ENCODE measurements at places on chromosomes 2 and 18.

DNA sequence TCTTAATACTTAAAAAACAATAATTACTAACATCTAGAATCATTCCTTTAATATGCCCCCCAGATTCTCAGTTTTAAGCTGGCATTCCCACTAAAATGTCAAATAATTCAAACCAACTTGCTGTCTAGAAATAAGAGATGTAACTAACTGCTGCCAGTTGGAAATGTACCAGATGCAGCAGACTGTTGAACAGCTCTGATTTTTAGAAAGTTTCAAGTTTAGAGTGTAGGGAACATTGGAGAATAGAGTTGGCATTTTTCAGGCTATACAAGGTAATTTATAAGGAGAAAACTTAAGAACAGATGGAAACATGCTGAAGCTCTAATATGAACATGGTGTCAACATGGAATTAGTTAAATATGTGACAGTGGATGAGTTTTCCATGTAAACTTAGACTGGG is 101.4 kb downstream of the PTRHD1 start:
- no peak for DNase-seq

DNA sequence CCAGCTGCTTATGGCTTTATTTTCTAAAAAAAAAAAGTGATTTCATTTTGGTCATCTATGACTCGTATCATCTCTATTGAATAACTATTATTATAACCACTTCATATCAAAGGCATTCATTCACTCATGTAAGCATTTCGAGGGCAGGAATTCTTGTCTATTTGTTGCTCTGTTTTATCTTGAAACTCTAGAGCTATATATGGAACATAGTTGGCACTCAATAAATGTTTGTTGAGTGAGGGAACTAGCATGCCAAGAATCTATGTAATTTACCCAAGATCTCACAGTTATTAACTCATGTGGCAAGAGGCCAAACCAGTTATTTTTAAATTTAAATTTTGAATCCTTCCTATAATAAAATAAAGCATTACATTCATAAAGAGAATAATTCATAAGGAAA is 470.1 kb downstream of the TMX3 start:
- DNase-seq: no peak

GRCh38 chr18:12060182-12060870 is 33.3 kb upstream of the ANKRD62 start:
- DNase-seq: no peak

- DNase-seq: peak; percentile 70
These were observed 28.9 kb downstream of the IL1R2 start for GRCh38 chr2:102020596-102021170.

GRCh38 chr18:10759241-10759640 is 233.4 kb downstream of the NAPG start:
- DNase-seq: no peak

DNA sequence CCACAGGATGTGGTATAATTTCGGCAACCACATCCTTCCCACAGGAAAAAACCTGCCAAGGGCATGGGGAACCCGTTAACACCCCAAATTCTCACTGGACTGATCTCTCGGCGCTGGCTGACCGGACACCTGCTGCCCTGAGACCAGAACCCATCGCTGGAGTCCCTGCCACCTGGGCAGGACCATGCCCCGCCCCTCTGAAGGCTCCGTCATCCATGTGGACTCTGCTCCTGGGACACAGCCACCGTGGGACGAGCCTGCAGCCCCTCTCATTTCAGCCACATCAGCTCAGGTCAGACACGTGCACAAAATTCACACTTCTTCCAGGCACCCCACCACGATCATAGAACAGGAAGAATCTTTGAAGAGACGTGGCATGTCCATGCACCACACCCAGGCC is 108.2 kb downstream of the ZNF516 start:
- no peak for DNase-seq

DNA sequence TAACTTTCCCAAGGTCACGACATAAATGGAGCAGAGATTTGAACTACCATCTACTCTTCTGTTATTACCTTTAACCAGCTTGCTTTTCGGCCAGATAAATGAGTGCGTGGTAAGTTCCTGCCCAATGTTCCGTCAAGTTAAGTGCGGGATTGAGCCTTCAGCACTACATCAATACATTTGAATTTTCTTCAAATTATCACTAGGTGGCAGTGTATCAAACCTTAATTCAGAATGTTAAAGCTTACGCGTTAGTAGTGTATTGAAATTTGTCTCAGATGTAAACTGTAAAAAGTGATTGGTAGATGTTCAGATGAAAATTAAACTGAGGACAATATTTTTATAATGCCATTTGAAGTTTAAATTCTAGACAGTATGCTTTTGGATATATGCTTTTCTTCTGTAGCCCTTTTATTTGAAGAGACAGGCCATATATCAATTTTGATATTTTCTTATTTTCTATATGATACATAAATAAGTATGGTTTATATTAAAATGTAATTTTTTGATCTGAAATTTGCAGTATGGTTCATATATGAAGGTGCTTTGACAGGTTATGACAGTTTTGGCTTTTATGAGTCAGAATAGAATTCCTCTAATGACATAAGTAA is 681.3 kb downstream of the ADCYAP1 start:
- no peak for DNase-seq

GRCh38 chr2:153132418-153132817 is 346.1 kb downstream of the RPRM start:
- DNase-seq: no peak

DNA sequence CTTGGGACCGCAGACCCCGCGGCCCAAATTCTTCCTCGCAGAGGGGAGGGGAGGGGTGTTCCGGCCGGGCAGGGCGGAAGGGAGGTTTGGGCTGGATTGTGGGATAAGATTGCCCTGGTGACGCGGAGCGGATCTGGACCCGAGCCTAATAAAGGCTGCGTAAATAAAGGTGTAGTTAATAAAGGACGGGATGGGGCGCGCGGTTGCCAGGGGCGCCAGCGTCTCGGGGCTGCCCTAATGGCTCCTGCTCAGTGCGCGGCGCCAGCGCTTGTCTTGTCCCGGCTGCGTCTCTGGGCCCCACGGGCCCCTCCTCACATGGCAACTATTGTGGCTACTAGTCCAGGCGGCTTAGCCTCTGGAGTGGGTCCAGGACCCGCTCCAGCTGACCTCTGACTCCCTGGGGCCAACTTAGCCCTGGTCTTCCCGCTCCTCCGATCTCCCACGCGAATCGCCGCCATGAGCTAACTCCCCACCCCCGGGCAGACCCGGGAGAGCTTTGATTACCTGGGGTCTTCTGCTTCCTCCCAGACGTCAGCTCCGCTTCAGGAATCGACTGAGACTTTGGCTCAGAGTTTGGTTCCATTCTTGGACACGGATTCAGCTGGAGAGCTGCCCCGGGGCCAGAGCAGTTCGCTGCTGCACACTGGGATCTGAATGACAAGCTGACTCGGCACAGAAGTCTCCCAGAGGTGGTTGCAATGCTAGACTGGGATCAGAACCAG is 36.5 kb downstream of the SLC25A52 start:
- DNase-seq: no peak

GRCh38 chr2:105597806-105598803 is 146.6 kb upstream of the NCK2 start:
- DNase-seq: no peak

DNA sequence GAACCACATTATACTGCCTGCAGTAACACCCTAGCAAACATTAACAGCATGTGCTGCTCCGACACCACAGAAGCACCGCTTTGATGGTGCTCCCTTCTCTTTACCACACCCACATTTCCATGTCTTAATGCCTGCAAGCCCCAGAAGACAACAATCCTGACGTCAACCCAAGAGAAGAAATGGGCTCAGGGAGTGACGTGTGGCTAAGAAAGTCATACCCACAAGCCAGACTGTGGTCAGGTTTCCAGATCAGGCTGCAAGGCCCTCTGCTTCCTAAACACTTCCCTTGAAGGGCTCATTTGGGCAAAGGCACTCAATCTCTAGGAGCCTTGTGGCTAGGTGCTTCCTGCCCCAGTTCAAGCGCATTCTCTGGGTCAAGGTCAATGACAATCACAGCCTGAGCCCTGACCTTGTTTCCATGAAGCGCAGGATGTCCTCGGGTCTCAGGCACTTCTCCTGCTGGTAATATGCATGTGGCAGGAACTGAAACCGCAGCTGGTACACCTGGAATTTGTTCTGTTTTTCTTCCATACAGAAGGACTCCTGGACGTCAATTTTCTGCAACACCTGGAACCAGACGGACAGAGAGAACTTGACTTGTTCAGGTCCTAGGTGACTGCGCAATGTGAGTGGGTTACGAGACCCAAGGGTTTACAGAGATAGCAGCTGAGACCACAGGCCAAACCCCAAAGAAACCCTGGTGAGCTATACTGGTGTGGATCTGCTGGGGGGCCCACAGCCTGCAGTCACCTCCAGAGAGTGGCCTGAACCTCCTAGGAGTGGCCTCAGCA is 67.2 kb downstream of the POLR1A start:
- DNase-seq: peak; percentile 49

GRCh38 chr2:8478471-8478793 is 203.4 kb upstream of the ID2 start:
- DNase-seq: no peak

- DNase-seq: no peak
These were observed 218.9 kb upstream of the NCKAP5 start for GRCh38 chr2:133787207-133787606.

GRCh38 chr2:43455296-43455695 is 140.5 kb downstream of the THADA start:
- DNase-seq: no peak

DNA sequence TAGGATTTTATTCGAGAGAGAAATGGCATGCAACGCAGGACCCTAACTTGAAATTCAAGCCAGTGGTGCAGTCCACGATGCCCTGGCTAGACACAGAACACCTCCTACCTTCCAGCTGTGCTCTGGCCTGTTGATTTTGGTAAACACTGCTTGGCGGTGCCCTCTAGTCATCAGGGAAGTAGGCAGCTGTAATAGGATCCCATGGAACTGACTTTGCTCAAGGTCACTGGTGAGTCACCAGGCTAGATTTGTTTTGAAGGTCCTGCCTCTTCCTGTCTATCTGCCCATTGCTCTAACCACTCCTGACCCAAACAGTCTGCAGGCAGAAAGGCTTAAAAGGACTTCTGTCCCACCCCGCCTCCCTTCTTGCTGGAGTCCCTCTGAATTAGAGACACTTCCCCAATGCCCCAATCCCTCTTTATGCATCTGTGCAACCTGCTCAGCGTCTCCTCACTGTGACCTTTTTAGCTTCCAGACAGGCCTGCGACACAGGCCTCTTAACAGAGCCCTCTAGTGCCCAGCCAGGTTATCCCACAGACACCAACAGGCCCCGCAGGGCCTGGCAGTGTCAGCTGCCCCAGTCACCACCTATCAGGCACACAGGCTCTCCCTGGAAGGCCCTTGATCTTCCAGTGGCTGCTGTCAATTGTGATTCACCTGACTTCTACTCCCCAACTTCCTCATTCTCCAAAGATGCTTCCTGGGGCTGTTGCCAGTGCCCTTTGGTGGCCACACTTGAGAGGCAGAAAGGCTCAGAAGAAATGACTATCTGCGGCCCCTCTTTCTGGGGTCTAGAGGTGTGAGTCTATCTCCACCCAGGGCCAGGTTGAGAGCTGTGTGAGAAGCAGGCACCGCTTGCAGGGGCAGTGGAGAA is 5.2 kb downstream of the TMEM127 start:
- no peak for DNase-seq

DNA sequence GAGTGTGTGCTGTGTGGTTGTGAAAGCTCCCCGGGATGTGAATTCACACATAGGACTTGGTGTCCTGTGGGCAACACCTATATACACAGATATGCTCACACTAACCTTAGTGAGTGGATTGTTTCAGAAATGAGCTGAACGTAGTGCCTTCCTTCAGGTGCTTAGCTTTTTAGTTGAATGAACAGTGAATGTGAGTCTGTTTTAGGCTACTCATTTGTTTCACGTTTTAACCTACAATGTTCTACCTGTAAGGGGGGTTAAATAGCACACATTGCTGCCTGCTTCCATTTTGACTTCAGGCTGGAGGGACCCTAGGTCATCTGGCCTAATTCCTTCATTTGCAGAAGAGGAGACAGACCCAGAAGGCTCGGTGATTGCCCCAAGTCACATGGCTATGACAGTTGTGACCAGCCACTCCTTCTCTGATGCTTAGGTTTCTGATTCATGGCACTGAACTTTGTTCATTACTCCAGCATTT is 1.0 kb downstream of the PLEK start:
- DNase-seq: no peak

DNA sequence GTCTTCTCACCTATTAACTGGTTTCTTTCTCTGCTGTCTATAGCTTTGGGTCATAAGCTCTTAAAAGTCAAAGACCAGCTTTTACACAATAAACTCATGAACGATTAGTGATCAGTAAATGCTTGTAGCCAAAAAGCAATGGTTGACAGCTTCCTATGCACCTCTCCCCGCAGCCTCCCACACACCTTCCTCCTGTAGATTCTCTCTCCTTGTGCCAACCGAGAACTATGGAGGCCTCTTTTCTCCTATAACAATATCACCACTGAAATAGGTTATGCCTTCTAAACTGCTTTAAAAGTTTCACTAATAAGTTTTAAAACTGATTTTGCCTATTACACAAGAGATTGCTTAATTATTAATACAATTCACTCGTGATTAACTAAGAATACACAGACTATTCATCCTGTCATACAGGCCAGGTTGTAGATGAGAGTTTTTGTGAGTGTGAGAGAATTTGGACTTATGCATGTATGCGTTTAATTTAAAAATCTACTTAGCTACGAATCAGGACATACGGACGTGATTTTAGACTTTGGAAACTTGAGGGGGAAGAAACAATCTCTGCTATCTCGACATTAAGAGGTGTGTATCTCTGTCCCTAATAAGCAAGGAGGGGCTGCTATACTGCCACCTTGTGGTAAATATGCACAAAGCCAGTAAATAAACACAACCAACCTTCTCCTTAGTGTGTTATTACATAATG is 229.1 kb upstream of the RBBP8 start:
- DNase-seq: no peak

- no peak for DNase-seq
These were observed 52.3 kb downstream of the GAD1 start for GRCh38 chr2:170869036-170869435.

- DNase-seq: no peak
These were observed 1.0 kb downstream of the CNNM3 start for GRCh38 chr2:96816836-96817702.

DNA sequence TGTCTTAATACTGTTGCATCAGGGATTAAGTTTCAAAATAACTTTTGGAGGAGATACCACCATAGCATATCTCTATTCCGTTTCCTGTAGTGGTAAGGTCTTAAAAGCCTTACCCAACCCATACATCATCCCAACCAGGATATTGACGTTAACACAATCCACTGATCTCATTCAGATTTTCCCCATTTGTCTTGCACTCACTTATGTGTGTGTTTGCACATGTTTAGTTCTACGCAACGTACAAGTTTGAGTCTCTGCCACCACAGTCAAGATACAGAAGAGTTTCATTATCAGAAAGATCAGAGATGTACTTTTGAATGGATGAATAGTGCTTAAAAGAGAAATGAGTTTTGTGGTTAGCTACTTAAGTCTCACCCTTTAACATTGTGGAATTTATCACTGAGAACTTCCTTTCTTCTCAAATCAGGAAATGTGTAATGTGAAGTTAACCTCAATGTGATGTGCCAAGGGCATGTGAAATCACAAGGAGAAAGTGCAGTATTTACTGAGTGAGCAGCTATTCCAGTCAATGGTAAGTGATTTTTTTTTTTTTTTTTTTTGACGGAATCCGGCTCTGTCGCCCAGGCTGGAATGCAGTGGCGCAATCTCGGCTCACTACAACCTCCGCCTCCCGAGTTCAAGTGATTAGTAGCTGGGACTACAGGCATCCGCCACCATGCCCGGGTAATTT is 69.2 kb upstream of the EPHA4 start:
- DNase-seq: no peak

- DNase-seq: no peak
These were observed 289.9 kb downstream of the AFF3 start for GRCh38 chr2:99852376-99852934.

All from stimulated activated CD8-positive, alpha-beta memory T cell treated with anti-CD3 and anti-CD28 coated beads, Interleukin-12 subunit alpha, Interleukin-12 subunit beta, amount 100 ng/mL, for 4 hours (primary cell).